Stimulated activated CD4-positive, alpha-beta T cell treated with anti-CD3 and anti-CD28 coated beads, Interleukin-2, amount 100 ng/mL, for 4 hours (primary cell): ENCODE measurements at places on chromosomes 2 and 18.

DNA sequence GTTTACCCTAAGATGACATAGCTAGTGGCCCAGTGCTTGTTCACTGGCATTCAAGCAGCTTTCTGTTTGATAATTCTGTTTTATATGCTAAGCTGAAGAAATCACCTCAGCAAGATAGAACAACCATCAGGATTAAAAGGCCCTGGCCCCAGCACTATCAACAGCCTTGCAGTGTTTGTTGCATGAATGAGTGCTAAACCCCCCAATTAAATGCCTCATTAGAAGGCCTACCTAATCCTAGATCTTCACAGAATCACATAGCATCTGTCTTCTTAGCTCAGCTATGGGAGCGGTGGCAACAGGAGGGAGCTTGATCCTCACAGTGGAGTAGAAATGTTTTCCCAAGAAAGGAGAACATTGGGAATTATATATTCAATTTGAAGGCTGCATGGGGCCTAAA is 194.1 kb upstream of the HNMT start:
- no peak for DNase-seq

DNA sequence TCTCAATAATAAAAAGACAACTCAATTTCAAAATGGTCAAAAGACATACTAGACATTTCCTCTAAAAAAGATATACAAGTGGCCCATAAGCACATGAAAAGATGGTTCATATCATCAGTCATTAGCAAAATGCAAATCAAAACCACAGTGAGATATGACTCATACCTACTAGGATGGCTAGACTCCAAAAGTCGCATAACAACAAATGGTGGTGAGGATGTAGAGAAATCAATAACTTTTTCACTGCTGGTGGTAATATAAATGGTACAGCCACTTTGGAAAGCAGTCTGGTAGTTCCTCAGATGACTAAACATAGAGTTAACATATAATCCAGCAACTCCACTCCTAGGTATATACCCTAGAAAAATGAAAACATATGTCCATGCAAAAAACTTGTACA is 242.3 kb upstream of the NOL4 start:
- no peak for DNase-seq

GRCh38 chr2:175855236-175855635 is 146.8 kb downstream of the LNPK start:
- DNase-seq: no peak

- no peak for DNase-seq
These were observed 5.4 kb downstream of the BOLA3 start for GRCh38 chr2:74142340-74142739.

- no peak for DNase-seq
These were observed 508.9 kb downstream of the CNTNAP5 start for GRCh38 chr2:124534028-124534427.

GRCh38 chr2:150548527-150548926 is 61.1 kb upstream of the RND3 start:
- no peak for DNase-seq

- no peak for DNase-seq
These were observed 91.1 kb downstream of the EML6 start for GRCh38 chr2:54814389-54815147.

DNA sequence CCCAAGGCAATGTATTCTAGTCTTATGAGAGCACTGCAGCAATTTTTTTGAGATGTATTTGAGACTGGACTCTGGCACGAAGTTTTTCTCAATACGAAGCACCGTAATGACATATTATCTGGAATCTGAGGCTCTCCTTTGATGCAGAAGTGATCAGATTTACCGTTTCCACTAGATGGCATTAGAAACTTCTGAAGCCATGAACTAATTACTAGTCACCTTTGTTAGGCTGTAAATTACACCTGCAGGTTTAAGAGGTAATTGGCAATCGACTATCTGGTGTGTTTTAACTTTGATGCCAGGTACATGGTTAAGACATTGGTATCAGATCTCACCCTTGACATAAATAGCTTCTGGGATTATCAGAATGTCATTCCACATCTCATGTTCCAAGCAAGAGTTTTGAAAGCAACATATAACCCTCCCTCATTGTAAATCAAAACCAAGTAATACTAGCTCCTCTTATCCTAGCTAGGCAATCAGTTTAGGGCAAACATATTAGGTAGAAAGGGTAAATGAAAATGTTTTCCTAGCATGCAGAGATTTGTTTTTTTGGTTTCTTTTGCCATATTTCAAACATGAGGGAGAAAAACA is 254.6 kb upstream of the SPRED2 start:
- no peak for DNase-seq

DNA sequence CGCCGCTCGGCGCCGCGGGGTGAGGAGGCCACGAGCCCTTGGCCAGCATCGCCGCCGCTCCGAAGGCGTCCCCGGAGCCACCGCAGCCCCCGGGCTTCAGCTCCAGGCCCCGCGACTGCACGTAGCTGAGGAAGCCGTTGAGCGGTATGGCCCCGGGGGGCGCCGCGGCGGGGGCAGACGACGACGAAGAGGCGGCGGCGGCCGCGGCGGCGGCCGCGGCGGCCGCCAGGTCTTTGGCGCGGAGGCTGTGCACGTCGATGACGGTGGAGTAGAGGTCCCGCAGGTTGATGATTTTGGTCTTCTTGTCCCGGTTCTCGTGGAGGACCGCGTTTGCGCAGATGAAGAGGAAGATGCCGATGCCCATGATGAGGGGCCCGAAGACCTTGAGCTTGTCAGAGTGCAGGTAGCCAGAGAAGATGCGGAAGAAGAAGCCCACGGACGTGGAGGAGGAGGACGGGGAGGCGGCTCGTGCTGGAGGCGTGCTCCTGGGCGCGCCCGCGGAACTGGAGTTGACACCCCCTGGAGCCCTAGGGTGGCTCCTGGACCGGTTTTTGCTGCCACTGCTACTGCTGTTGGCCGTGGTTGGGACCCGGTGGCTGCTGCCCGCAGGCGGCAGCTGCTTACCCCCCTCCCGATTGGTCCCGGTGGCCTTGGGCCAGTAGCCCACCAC is 4.0 kb downstream of the TMEM200C start:
- DNase-seq: no peak

DNA sequence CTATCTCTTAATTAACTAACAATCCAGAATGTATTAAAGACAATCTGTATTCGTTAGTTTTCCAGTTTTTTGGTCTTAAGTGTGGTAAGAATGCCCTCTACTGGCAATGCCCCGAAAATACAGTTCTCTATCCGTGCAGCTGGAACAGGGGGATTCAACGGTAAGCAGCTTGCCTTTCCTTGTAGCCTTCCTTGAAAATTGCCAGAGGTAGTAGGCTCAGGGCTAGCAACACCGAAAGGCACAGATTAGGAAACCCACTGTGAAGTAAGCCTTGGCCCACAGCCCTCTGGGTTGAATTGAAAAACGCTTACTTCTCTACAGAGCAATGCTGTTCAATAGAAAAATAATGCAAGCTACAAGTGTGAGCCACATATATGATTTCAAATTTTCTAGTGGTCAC is 17.1 kb upstream of the VPS4B start:
- no peak for DNase-seq

DNA sequence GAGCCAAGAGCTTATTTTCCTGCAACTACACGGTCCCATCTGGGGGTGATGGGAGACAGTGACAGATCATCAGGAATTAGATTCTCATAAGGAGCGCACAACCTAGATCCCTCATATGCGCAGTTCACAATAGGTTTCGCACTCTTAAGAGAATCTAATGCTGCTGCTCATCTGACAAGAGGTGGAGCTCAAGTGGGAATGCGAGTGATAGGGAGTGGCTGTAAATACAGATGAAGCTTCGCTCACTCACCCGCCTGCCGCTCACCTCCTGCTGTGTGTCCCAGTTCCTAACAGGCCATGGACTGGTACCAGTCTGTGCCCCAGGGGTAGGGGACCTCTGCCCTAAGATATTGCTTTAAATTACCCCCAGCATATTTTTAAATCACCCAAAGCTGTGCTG is 10.8 kb downstream of the LRRFIP1 start:
- DNase-seq: no peak

DNA sequence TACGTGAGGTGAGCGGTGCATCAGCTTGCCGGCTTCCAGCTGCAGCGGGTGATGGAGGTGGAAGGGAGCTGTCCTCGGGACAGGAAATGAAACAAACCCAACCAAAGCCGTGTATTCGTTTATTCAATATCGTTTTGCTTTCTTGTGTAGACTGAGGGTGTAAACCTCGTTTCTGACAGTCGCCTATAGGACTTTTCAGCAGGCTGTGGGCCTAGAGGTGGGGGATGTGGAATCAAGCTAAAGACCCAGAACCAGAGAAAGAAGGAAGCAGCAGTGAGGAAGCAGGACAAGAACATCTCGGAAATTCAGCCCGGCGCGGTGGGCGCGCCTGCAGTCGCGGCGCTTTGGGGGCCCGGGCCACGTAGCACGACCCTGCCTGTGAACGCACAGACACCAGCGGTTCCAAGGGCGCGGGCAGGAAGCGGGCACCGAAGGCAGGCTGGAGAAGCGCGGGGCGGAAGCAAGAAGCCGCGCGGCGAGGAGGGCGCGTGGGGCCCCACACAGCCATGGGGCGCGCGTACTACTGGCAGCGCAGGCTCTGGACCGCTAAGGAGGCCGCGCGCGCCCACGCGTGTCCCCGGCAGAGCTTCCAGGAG is 755 bp upstream of the ATP9B start:
- DNase-seq: peak; percentile 9

DNA sequence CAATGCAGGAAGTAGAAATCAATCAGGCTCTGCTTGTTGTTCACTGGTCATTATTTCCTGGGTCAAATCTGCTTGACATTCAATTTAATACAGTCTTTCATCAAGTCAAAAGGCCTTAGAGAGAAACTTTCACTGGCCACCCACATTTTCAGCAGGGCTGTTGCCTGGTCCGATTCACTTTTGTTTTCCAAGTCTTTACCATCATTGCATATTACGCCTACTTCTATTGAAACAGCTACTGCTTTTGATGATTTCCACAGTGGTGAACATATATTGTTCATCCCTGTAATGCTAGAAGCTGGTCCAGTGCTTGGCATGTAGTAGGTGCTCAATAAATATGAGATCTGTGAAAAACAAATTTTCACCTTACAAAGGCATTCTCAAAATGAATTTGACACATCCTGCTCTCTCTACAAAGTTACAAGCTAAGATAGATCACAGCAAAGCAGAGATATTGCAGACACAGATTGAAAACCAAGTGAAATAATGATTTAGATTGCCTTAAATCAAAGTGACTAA is 600.1 kb downstream of the ARHGAP15 start:
- DNase-seq: no peak

DNA sequence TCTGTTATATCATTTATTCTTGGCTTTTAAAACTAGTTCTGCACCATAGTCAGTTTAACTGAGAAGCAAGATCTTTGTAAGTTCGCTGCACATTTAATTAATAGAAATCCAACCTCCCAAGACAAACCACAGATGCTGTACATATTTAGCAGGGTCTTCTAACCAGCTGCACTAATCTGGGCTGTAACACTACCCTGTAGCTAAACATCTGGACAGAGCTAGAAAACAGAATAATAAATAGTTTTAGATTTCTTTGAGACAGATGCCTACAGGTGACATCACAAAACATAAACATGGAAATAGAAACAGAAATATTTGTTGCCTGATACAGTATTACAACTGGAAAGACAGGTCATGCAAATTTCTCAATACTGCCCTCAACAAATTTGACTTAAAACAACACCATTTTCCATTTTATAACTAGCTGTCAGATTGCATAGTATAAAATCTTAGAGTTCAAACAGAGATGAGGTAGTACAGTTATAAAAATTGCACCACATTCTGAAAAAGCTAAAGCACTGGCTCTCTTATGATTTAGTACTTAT is 315.1 kb downstream of the NR4A2 start:
- no peak for DNase-seq

DNA sequence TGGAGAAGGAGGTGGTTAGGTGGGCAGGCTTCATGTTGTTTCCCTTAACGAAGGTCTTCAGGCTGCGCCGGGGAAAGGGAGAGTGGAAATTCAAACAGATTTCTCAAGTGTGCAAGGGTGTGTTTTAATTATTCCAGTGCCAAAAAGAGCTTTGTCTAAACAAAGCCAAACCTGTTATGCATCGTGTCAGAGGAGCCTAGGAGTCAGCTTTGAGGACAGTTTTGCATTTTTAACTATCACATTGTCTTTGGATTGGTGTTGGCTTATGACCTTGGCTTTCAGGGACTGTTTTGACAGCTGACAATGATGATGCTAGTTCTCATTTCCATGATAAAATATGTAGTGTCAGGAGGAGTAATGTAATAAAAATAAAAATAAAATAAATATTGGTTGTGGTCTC is 144.8 kb downstream of the LDLRAD4 start:
- no peak for DNase-seq
